ENCODE measurements at places on chromosomes 7 and 10.

DNA sequence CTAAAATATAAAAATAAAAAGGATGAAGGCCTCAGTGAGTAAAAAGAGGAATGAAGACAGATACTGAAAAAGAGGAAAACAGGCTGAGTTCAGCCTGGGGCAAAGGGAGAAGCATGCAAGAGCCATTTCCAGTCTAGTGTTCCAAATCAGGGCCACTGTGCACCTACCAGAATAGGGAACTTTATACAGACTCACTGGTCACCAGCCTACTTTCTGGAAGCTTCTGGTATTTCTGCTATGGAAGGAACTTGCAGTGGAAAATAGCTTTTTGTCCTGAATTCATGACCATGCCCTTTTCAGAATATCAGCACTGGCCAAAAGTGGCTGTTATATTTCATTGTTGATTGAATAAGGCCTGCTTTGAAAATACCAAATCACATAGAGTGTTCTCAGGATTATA is 28.8 kb downstream of the ABRAXAS2 start:
- no peak overlapping the region for H3K4me3 ChIP-seq
- no peak for DNase-seq
- H3K27me3 ChIP-seq, result no peaks in the 10 kb centered on the region
- H3K27ac ChIP-seq, result peak overlapping the region; percentile 83
- peaks cover 36% of the 10 kb centered on the region for H3K36me3 ChIP-seq

GRCh38 chr7:138705167-138705566 is 4.0 kb upstream of the SVOPL start:
- H3K27ac ChIP-seq, result no peak overlapping the region
- H3K36me3 ChIP-seq, result no peaks in the 10 kb centered on the region
- no peak for DNase-seq

GRCh38 chr7:107115114-107115513 is 53.7 kb upstream of the HBP1 start:
- no peaks in the 10 kb centered on the region for H3K27me3 ChIP-seq
- peaks cover 10% of the 10 kb centered on the region for H3K4me1 ChIP-seq
- H3K36me3 ChIP-seq, result no peaks in the 10 kb centered on the region
- no peak overlapping the region for H3K4me3 ChIP-seq
- H3K27ac ChIP-seq, result no peak overlapping the region

- H3K27ac ChIP-seq, result no peak overlapping the region
- no peaks in the 10 kb centered on the region for H3K36me3 ChIP-seq
- H3K27me3 ChIP-seq, result peaks cover 30% of the 10 kb centered on the region
- no peak overlapping the region for H3K4me3 ChIP-seq
Measured at GRCh38 chr7:1737523-1737922, 67.4 kb downstream of the ELFN1 start.
